ENCODE measurements at places on chromosomes 2 and 18.

- no peaks in the 10 kb centered on the region for H3K27me3 ChIP-seq
- H3K27ac ChIP-seq, result no peak overlapping the region
- DNase-seq, result no peak
- no peaks in the 10 kb centered on the region for H3K36me3 ChIP-seq
- H3K4me1 ChIP-seq, result peaks cover 9% of the 10 kb centered on the region
Measured at GRCh38 chr2:127392133-127392827, 4.5 kb upstream of the MAP3K2 start.

GRCh38 chr2:64538764-64539433 is 14.8 kb downstream of the AFTPH start:
- H3K4me1 ChIP-seq, result peaks cover 26% of the 10 kb centered on the region
- H3K27me3 ChIP-seq, result no peaks in the 10 kb centered on the region
- DNase-seq, result no peak
- no peaks in the 10 kb centered on the region for H3K36me3 ChIP-seq
- no peak overlapping the region for H3K27ac ChIP-seq
- no peak overlapping the region for H3K4me3 ChIP-seq

DNA sequence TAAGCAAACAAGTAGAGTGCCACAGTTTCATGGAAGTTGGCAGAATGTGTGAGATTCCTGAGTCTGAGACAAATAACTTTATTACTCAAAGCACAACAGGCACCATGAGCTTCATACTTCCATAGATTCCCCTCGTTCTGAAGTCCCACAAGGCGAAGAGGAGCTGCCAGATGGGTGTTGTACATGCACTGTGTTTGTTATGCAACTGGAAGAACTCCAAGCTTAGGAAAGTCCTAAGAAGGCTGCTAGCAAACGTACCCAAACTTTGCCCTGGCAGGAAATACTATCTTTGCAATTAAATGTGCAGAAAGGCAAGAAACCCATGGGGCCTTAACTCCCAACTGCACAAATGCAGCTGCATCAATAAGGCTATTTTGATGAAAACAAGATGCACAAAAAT is 1.6 kb upstream of the GCA start:
- no peak overlapping the region for H3K4me3 ChIP-seq
- peaks cover 6% of the 10 kb centered on the region for H3K4me1 ChIP-seq
- no peak for DNase-seq

GRCh38 chr18:49901862-49902340 is 88.6 kb upstream of the ACAA2 start:
- H3K27ac ChIP-seq, result no peak overlapping the region
- no peak for DNase-seq
- H3K27me3 ChIP-seq, result no peaks in the 10 kb centered on the region
- peaks cover 5% of the 10 kb centered on the region for H3K36me3 ChIP-seq

DNA sequence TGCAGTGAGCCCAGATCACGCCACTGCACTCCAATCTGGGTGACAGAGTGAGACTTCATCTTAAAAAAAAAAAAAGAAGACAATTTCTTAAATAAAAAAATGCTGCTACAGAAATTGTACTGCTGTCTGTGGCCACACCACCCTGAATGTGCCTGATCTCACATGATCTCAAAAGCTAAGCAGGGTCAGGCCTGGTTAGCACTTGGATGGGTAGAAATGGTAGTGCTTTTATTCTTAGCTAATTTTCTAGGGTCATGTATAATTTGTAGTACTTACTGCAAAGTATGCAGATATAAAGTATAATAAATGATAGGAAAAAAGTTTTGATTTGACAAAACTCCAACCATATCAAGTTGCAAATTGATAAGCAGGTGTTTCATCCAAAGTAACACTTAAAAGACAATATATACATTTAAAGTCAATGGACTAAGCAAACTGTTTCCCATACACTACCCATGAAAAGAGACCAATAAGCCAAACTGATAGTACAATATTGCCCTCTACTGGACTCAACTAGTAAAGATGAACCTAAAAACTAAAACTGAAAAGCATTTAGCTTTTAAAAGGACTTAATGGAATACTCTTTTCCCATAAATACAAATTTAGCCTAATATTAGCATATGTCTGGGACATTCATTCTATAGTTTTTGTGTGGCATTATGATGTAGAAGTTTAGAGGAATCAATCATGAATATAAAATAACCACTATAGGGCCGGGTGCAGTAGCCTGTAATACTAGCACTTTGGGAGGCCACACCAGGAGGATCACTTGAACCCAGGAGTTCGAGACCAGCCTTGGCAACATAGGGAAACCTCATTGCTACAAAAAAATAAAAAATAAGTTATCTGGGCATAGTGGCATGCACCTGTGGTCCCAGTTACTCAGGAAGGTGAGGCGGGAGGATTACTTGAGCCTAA is 18.6 kb upstream of the PEX13 start:
- H3K4me3 ChIP-seq, result no peak overlapping the region
- H3K27me3 ChIP-seq, result no peaks in the 10 kb centered on the region
- no peak for DNase-seq
- H3K4me1 ChIP-seq, result no peaks in the 10 kb centered on the region

DNA sequence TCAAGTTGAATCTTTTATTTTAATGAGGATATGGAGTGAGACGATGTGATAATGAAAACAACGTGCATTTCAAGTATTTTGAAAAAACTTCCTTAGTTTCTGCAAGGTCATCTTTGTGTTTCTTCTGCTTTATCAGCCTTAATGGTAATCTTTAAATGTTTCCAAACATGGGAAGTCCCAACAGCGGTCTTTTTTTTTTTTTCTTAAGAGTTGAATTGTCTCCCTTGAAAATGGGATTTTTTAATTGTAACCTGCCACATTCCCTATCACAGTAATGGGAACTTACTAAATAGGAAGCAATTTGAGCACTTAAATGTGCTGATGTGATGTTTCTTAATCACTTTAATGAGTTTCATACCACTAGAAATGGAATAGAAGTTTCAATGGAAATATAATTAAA is 45.8 kb downstream of the ATIC start:
- H3K27ac ChIP-seq, result no peak overlapping the region
- H3K36me3 ChIP-seq, result peaks cover 8% of the 10 kb centered on the region
- no peaks in the 10 kb centered on the region for H3K27me3 ChIP-seq
- no peak overlapping the region for H3K4me3 ChIP-seq

GRCh38 chr2:207283356-207283755 is 117.6 kb upstream of the KLF7 start:
- DNase-seq, result no peak
- no peaks in the 10 kb centered on the region for H3K36me3 ChIP-seq
- H3K4me3 ChIP-seq, result no peak overlapping the region
- no peak overlapping the region for H3K27ac ChIP-seq
- peaks cover 21% of the 10 kb centered on the region for H3K4me1 ChIP-seq

DNA sequence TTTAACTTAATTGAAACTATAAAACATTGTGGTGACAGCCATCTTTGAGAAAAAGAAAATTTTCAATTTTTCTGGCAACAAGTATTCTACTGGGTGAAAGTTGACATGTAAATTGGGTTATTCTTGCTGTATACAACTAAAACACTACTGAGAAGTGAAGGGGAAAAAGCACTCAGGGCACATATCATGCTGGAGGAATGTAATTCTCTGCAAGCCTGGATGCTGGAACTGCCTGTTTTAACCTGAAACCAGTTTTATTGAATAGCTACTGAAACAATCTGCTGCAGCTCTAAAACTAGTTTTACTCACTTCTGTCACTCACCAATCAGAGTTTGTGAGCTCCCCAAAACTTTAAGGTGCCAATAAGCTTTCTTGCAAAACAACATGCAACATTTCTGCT is 1136.0 kb downstream of the LRP1B start:
- H3K4me3 ChIP-seq, result no peak overlapping the region
- H3K36me3 ChIP-seq, result no peaks in the 10 kb centered on the region
- DNase-seq, result no peak

GRCh38 chr2:170006587-170007325 is 171.2 kb upstream of the MYO3B start:
- H3K4me3 ChIP-seq, result no peak overlapping the region
- H3K36me3 ChIP-seq, result no peaks in the 10 kb centered on the region
- no peaks in the 10 kb centered on the region for H3K4me1 ChIP-seq
- H3K27me3 ChIP-seq, result no peaks in the 10 kb centered on the region

- peak; percentile 78 for DNase-seq
- H3K36me3 ChIP-seq, result no peaks in the 10 kb centered on the region
- H3K4me1 ChIP-seq, result no peaks in the 10 kb centered on the region
- H3K27ac ChIP-seq, result no peak overlapping the region
Measured at GRCh38 chr2:132581991-132582738, 87.8 kb downstream of the LYPD1 start.

GRCh38 chr2:3399829-3400228 is 20.3 kb downstream of the TRAPPC12 start:
- no peaks in the 10 kb centered on the region for H3K27me3 ChIP-seq
- no peak overlapping the region for H3K27ac ChIP-seq
- no peaks in the 10 kb centered on the region for H3K36me3 ChIP-seq
- peaks cover 19% of the 10 kb centered on the region for H3K4me1 ChIP-seq

DNA sequence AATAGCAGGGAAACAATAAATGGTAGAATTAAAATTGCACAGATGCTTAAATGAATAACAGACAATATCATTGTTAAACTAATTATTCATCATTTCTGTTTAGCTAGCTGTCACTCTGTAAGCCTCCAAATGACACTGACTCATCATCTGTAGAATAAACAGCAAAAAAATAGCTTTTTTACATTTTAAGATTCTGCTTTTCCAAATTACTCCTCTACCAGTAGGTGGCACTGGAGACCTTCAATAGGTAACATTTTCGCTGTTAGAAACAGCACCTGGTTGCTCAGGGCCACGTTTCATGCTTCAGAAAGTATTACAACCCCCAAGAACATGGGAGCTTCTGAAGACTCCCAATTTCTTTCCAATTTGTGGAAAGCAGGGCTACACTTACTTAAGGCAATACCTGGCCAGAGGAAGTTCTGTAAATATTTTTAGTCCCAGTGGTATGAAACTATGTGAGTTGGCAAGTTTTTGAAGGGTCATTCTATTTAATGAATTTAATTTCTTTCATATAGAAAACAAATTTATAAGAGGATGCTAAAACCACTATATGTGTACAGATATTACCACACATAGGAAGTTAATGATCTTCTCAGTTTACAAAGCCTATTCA is 45.4 kb downstream of the TTN start:
- no peaks in the 10 kb centered on the region for H3K4me1 ChIP-seq
- H3K4me3 ChIP-seq, result no peak overlapping the region
- H3K27ac ChIP-seq, result no peak overlapping the region
- DNase-seq, result no peak

DNA sequence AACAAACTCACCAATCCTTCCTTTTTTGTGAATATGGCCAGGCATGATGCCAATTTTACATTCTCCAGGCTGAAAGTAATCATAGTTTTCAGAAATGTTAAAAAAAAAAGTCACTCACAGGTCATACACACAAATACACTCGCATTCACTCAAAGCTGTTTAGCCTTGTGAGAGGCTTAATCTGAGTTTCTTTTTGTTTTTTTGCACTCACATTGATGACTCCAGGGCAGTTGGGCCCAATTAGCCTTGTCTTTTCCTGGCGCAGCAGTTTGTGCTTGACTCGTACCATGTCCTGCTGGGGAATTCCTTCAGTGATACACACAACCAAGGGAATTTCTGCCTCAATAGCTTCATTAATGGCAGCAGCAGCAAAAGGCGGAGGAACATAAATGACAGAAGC is 18.0 kb downstream of the SUCLG1 start:
- H3K27ac ChIP-seq, result no peak overlapping the region
- no peaks in the 10 kb centered on the region for H3K27me3 ChIP-seq
- H3K4me1 ChIP-seq, result peaks cover 9% of the 10 kb centered on the region

- peak overlapping the region; percentile 91 for H3K27ac ChIP-seq
- peaks cover 24% of the 10 kb centered on the region for H3K4me1 ChIP-seq
- no peak for DNase-seq
- peaks cover 13% of the 10 kb centered on the region for H3K36me3 ChIP-seq
Measured at GRCh38 chr18:9474108-9474982, 968 bp upstream of the RALBP1 start.

DNA sequence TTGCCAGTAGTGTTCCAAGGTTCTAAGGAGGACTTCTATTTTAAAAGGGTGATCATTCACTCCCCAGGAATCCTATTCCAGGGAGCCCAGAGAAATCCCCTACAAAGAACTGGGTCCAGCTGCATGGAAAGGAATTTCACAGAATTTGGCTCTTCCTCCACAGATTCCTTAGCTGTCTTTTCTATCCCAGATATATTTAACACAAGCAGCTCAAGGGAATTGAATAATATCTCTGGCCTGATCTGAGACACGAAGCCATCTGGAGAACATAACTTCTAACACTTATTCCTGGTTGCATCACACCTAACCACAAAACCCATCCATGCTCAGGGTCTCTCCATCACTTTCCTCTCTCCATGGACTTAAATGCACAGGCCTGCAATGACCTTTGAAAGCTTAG is 306.7 kb upstream of the ACVR2A start:
- H3K36me3 ChIP-seq, result no peaks in the 10 kb centered on the region
- peaks cover 3% of the 10 kb centered on the region for H3K4me1 ChIP-seq
- no peak overlapping the region for H3K27ac ChIP-seq
- DNase-seq, result no peak

DNA sequence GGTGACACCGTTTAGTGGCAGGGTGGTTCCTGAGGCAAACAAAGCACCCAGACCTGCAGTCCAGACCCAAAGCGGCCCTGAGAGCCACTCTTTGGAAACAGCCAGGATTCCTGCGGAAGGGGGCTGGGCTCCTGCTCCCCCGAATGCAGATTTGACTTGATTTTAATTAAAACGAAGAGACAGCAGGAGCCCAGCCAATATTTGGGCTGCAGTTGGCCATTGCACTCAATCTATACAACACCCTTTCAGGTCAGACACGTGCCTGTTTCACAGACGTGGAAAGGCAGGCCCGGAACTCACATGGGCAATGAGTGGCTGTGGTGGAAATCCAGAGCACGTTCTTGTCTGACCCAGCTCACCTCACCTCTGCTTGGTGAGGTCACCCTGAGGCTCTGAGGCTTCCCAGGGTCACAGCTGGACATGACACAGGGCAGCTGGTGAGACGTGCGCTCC is 122.4 kb downstream of the NDUFA10 start:
- no peaks in the 10 kb centered on the region for H3K27me3 ChIP-seq
- H3K4me1 ChIP-seq, result no peaks in the 10 kb centered on the region
- no peaks in the 10 kb centered on the region for H3K36me3 ChIP-seq

- no peak for DNase-seq
- no peak overlapping the region for H3K4me3 ChIP-seq
- H3K27me3 ChIP-seq, result no peaks in the 10 kb centered on the region
- H3K4me1 ChIP-seq, result no peaks in the 10 kb centered on the region
Measured at GRCh38 chr2:232942831-232943230, 70.2 kb downstream of the NGEF start.

- H3K27me3 ChIP-seq, result no peaks in the 10 kb centered on the region
- H3K4me1 ChIP-seq, result no peaks in the 10 kb centered on the region
- no peak overlapping the region for H3K4me3 ChIP-seq
- no peak overlapping the region for H3K27ac ChIP-seq
- no peaks in the 10 kb centered on the region for H3K36me3 ChIP-seq
Measured at GRCh38 chr2:25720575-25720974, 47.2 kb upstream of the DTNB start.

GRCh38 chr2:207046724-207047123 is 107.4 kb downstream of the CPO start:
- H3K4me3 ChIP-seq, result no peak overlapping the region
- H3K27ac ChIP-seq, result no peak overlapping the region
- H3K36me3 ChIP-seq, result no peaks in the 10 kb centered on the region
- no peaks in the 10 kb centered on the region for H3K27me3 ChIP-seq
- H3K4me1 ChIP-seq, result peaks cover 6% of the 10 kb centered on the region

GRCh38 chr2:198525211-198525969 is 721.0 kb downstream of the PLCL1 start:
- no peaks in the 10 kb centered on the region for H3K27me3 ChIP-seq
- H3K4me3 ChIP-seq, result no peak overlapping the region
- H3K4me1 ChIP-seq, result no peaks in the 10 kb centered on the region
- H3K27ac ChIP-seq, result no peak overlapping the region

GRCh38 chr2:33602201-33602830 is 3.2 kb upstream of the FAM98A start:
- no peak overlapping the region for H3K4me3 ChIP-seq
- H3K27ac ChIP-seq, result no peak overlapping the region
- peaks cover 12% of the 10 kb centered on the region for H3K4me1 ChIP-seq
- DNase-seq, result no peak

All from vagina (tissue), 2 donors.